ENCODE measurements at places on chromosomes 11 and 22.

- no peak for DNase-seq
Observed at GRCh38 chr22:37482244-37482643, 3.9 kb downstream of the MFNG start.

- DNase-seq, result no peak
Observed at GRCh38 chr11:1896923-1897322, 5.2 kb upstream of the PRR33 start.

- DNase-seq, result no peak
Observed at GRCh38 chr11:2135018-2135569, 4.1 kb downstream of the IGF2 start.

GRCh38 chr11:36131721-36132397 lies 157.4 kb downstream of the COMMD9 start:
- no peak for DNase-seq

- DNase-seq, result no peak
Observed at GRCh38 chr11:1459764-1460395, 26.7 kb downstream of the MOB2 start.

DNA sequence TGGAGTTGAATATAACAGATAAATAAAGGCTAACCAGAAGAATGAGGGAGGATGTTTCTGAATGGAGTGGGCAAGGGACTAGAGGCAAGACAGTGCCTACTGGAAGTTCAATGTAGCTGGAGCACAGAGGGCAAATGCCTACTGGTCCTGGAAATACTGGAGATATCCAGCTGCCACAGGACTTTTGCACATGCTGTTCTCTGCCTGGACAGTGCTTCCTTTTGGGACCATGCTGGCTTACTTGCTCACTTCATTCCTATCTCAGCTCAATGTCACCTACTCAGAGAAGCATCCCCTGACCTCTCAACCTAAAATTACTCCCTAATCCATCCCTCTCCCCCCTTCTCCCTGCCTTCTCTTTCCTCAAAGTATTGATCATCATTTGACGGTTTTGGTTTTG lies 20.2 kb downstream of the RASD2 start:
- DNase-seq, result no peak

DNA sequence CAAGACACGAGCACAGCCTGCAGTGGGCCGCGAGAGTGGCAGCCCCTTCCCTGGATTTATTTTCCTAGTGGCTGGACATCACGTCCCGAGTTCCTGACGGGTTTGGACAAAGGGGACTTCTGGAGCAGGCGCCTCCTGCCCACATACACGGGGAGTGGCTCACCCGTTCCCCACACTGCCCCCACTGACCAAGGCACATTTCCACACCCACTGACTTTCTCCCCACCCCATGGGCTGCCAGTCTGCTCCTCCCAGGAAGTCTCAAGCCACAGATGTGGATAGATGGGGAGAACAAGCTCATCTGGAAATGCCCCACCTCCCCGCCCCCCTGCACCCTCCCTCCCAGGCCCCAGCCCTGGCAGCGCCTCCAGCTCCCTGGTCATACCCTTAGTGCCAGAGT lies 34.0 kb upstream of the FADD start:
- DNase-seq, result no peak

GRCh38 chr11:35046681-35047080 lies 92.3 kb upstream of the CD44 start:
- DNase-seq, result no peak

GRCh38 chr11:46378811-46379481 lies 2.5 kb upstream of the MDK start:
- no peak for DNase-seq

- no peak for DNase-seq
Observed at GRCh38 chr22:45503050-45503815, 550 bp downstream of the FBLN1 start.

DNA sequence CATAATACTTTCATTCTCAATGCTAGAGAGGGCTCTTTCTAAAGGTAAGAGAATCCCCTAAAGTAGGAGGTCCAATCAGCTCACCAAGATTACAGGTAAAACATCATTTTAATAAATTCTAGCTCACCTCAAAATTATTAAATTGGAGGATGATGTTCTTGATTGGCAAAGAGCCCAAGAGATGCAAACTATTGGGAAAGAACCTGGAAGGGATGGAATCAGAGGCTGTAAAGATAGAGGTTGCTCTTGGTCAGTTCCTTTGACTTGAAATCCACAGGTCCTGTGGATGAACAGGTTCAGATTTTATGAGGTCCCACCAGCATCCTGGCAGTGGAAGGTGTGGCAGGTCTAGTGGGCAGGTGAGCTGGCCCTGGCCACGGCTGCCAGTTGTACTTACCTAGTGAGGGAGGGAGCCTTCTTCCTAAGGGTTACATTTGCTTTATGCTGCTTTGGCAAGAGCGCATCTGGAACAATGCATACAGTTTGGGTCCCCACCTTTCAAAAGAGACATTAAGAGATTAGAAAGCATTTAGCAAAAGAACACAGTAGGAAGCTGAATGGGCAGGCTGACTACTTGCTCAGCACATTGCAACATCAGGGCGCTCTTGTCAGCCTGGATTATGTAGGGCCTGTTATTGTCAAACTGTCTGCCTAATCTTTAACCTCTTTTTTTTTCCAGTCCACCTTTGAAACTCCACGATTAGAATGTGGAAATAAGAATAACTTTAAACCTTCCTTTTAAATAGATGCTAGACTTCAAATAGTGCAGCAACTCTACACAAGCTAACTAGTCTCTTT lies 97.0 kb downstream of the RDX start:
- no peak for DNase-seq

GRCh38 chr22:19611590-19611989 lies 87.4 kb upstream of the CLDN5 start:
- no peak for DNase-seq

- DNase-seq, result no peak
Observed at GRCh38 chr11:134407321-134407828, 4.7 kb downstream of the B3GAT1 start.

- no peak for DNase-seq
Observed at GRCh38 chr11:40281052-40281580, 1178.3 kb downstream of the LRRC4C start.

DNA sequence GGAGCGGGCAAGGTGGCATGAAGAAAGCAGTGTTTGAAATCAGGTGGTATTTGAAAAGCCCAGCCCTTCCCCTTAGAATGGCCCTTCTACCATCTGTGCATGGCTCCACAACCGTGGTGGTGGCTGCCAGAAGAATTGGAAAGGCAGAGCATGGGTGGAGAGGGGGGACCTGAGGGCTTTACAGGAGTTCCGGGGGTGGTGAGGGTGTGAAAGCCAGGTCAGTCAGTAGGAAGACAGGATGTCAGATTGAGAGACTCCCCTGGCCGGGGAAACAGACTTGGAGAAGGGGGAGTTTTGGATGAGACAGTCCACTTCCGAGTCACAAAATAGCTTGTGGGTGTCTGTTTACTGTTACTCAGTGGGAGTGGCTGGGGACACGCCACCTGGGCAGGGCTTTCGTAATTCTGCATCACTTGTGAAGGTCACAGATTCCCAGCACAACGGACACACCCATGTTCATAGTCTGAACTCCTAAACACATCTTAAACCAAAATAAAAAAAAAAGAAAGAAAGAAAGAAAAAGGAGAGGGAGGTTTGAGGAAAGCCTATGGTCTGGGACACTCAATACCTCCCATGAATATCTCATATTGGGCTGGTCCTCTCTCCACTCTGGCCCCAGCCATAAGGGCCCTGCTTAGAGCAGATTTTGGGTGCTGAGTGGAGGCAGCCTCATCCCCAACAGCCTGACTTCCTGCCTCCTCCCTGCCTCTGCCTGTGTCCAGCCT lies 24.4 kb upstream of the SMIM35 start:
- no peak for DNase-seq

GRCh38 chr11:11082646-11083045 lies 224.8 kb upstream of the ZBED5 start:
- DNase-seq, result no peak

GRCh38 chr11:68256331-68256741 lies 15.4 kb downstream of the C11orf24 start:
- no peak for DNase-seq

DNA sequence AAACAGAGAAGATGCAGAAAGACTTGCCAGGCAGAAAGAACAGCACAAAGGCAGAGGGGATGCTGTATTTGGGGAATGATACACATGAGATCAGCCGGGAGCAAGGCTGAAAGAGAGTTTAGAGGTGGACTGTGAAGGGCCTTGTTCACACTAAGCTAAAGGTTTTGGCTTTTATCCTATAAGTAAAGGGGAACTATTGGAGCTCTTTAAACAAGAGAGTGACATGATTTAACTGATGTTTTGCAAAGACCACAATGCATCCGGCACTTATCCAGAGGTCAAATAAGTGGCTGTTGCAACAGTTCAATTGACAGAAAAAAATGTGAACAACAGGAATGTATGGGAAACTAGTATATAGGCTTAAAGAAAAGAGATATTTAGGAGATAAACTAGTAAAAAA lies 64.7 kb upstream of the RRAS2 start:
- DNase-seq, result no peak

GRCh38 chr22:17985606-17986005 lies 38.8 kb downstream of the MICAL3 start:
- no peak for DNase-seq

- DNase-seq, result no peak
Observed at GRCh38 chr22:50300620-50301257, 6.7 kb downstream of the PLXNB2 start.

DNA sequence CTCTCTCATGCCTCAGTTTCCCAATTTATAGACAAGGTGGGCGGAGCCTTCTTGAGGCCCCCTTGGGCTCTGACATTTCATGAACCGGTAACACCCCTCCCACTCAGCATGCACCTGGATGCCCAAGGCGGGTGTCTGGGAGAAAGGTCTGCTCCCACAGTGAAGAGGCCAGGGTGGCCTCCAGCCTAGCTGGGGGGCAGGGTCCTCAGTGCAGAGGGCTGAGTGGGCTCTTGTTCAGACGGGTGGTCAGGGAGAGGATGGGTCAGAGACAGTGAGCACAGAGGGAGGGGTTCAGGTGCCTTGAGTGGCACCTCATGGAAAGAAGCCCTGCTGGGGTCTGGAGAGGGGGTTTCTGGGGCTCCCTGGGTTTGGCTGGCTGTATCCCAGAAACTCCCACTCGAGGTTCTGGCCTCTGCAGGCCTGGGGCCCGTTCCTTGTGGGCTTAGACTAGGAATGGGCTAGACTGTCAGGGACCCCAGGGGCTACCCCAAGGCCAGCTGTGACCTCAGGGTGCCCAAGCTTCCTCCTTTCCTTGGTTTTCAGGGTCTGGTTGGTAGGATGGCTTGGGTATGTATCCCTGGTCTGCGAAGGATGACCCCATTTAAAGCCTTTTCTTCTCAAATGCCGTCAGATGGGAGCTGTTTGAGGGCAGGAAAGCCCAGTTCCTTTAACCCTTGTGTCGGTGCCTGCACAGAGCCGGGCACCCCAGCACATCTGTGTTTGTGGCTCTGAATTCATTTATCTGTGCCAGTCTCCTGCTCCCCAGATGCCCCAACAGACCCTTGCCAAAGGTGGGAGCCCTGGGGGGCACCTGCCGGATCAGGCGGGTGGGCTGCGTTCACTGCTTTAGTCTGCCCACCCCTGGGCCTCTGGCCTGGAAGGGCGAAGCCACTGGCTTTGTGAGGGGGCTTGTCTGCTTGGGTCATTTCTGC lies 1.2 kb downstream of the SYNGR1 start:
- DNase-seq, result no peak

GRCh38 chr11:9639985-9640384 lies 23.9 kb upstream of the SWAP70 start:
- DNase-seq, result no peak

DNA sequence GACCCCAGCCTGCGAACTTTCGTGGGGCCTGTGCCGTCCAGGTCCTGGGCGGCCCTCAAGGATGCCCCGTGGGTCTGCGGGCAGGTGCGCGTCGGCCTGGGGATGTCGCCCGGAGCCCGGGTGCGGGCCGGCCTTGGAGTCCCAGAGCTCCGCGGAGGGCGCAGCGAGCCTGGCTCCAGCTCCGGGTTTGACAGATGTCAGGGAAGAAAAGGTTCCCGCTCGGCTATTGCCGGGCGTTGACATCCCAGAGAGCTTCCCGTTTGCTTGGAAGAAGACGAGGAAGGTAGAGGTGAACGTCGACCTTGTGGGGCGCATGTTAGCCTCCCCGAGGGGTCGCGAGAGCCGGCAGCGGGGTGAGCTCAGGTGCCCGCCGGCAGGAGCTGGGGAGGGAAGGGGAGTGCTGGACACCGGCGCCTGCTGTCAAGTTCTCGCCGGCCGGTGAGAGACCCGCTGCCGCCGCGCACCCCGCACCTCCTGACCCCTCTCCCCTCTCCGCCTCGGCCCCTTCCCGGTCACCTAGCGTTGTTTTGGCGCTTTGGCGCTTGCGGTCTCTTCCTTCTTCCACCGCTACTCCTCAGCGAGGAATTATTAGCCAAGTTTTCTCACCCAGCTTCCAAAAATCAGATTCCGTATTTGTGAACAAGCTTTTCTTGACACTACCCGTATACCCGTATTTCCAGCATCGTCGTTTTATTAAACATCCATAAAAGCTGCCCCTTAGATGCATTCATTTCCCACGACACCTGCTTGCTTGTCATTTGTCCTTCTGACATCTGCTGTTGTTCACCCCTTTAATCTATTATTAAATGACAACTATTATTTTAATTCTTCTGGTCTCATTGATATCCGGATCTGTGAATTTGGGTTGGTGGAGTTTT lies 1.3 kb downstream of the BMAL1 start:
- no peak for DNase-seq

DNA sequence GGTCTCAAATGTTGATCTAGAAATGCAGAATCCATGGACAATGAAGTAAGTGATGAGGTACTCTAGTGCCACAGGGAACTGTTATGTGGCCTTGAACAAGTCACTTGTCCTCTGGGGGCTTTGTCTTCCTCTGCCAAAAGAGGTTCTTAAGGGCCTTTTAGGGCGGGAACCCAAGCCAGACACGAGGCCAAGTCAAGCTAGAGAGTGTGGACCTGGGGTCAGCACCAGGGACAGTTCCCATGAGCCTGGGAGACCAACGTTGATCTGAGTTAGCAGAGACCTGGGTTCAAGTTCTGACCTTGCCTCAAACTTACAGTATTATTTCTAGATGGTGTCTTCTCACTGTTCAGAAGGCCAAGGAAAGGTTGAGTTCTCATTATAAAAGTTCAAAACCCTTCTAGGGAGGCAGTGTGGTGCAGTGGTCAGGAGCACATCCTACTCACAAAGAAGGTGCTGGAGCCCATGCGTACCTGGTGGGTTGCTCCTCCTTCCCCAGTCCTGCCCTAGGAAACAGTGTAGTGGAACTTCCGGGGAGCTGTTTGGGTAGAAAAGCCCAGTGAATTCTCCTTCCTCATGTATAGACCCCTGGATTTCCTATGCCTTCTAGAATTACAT lies 121.5 kb downstream of the CHST1 start:
- peak; percentile 18 for DNase-seq

DNA sequence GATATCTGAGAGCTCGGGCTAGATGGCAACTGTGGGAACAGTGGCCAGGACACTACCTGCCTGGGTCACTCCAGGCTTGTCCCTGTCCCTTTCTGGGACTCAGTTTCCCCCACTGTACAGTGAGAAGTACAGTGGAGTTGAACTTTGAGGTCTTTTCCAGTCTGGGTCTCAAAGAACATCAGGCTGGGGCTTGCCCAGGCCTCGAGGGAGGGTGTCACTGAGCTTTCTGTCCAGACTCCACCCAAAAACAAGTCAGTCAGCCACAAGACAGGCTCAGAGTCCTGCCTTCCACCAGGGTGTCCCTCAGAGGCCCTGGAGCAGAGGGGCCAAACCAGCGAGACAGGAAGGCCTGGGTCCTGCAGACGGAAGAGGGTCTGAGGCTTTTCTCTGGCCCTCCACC lies 2.0 kb upstream of the PLA2G3 start:
- no peak for DNase-seq
